ENCODE measurements at places on chromosomes 16 and 17.

- no peak for DNase-seq
These were observed 51.5 kb downstream of the HIC1 start for GRCh38 chr17:2106308-2106955.

DNA sequence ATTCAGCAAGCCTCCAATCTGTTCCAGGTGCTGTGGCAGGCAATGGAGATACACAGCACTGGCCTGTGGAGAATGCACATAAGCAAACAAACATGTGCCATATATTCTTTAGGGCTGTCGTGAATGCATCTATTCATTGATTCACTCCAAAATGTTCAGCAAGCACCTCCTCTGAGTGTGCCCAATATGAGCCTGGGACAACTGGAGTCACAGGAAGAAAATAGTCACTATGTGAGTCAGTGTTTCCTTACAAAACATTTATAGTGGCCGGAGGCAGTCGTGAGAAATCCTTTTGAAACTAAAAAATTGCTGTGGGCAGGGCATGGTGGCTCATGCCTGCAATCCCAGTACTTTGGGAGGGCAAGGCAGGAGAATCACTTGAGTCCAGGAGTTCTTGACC is 310.1 kb downstream of the CA10 start:
- no peak for DNase-seq

DNA sequence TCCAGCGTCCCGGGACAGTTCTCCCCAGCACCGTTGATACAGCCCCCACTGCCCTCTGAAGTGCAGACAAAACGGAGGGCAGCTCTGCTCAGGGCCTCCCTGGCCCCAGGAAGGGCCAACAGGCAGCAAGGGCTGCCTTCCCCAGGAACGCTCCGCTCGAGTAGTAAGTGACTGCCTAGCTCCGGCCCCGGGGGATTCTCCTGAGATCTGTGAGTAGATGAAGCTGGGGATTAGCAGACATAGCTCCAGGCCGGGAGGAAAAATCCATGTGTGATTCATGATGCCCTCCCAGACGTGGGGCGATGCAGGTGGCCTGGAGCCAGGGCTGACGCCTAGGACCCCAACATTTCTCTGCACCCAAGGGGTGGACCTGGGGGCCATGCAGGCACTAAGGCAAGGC is 85.3 kb downstream of the ENGASE start:
- no peak for DNase-seq

DNA sequence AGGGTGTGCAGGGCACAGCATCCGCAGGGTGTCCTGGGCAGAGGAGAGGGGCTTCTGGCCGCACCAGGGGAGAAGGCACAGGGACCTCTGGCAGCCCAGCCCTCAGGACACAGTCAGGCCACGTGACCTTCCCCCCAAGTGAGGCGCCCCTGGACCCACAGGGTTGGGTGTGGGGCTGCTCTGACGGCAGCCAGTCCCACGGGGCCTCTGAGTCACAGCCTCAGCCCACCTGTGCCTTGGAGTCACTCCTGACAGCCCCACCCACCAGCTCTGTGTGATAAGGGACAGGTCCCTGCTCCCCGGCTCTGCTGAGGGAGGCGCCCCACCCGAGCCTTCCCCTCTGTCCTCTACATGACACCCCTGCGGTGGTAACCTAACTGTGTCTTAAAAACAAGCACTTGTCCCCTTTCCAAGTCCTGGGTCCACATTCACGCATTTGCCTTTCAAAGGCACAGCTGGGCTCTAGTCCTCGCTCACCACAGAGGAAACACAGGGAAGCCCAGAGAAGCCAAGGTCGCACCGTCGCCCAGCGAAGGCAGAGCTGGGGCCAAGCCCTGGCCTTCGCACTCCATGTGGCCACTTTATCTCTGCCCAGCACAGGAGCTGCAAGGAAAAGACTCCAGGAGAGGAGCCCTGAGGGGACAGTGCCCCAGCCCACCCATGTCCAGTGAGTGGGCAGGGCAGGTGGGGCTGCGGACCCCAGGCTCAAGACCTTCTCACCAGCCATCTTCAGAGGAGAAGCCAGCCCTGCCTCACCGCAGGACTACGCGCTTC is 5.1 kb upstream of the NPTX1 start:
- no peak for DNase-seq

DNA sequence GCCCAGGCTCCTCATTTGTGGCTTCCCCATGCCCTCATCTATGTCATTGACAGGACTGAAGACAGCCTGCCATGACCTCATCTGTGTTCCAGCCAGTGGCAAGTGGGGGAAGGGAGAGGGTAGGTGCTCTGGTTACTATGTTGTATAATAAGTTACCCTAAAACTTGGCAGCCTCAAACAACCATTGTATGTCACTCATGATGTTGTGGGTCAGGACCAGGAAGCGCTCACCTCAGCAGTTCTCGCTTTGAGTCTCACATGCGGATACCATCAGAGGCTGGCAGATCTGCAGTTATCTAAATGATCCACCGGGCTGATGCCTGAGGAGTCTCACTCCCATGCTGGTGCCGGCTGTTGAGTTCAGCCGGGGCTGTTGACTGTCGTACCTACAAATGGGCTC is 89.0 kb upstream of the TMEM97 start:
- DNase-seq: no peak

GRCh38 chr17:74703311-74703710 is 9.4 kb downstream of the CD300LF start:
- no peak for DNase-seq

DNA sequence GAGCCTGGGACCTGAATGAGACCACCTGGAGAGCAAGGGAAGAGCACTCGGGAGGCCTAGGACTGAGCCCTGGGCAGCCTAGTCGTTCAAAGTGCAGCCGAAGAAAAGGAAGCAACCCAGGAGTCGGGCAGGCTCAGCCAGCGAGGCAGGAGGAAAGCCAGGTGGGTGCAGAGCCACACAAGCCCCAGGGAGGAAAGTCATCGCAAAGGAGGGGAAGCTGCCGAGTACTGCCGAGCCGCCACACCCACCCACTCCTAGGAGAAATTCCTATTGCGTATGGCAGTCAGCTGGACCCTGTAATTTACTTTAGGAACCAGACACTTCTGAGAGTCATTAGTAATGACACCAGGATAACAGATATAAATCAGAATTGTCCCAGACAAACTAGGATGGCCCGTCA is 187.6 kb downstream of the KATNIP start:
- DNase-seq: no peak
